GM06990 (cell line): ENCODE measurements at places on chromosomes 2 and 18.

DNA sequence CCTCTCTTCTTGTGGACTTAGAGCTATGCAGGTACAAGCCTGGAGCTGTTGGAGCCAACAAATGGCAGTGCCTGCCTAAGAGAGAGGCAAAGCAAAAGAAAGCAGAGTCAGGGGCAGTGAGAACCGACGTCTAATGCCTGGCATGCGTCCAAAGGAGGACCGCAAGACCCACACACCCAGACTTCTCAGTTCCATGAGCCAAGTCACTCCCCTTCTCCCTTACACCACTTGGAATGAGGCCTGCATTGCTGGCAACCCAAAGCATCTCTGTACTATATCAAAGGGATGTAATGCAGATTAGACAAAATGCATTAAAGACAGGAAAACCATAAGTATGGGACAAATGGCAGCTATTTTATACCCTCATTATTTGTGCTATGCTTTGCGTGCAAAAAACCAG, 49.9 kb upstream of the RNU4ATAC start:
- no peak for DNase-seq

DNA sequence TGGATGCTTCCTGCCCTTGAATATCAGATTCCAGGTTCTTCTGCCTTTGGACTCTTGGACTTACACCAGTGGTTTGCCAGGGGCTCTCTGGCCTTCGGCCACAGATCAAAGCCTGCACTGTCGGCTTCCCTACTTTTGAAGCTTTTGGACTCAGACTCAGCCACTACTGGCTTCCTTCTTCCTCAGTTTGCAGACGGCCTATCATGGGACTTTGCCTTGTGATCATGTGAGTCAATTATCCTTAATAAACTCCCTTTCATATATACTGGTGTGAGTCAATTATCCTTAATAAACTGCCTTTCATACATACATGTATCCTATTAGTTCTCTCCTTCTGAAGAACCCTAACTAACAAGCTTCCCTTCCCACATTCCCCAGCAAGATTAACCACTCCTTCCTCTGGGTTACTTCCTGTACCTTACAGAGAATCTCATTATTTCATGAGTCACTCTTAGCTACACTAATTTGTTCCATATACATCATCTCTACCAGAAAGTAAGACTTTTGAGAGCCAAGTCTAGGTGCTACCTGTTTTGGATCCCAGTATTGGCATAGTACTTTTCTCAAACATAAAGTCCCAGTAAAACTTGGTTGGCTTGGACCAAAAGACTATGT, 31.3 kb upstream of the LRATD1 start:
- no peak for DNase-seq

- DNase-seq, result no peak
These were observed 68.0 kb downstream of the SERPINB8 start for GRCh38 chr18:64037812-64038414.

GRCh38 chr18:9608728-9609127, 5.6 kb downstream of the PPP4R1 start:
- no peak for DNase-seq

DNA sequence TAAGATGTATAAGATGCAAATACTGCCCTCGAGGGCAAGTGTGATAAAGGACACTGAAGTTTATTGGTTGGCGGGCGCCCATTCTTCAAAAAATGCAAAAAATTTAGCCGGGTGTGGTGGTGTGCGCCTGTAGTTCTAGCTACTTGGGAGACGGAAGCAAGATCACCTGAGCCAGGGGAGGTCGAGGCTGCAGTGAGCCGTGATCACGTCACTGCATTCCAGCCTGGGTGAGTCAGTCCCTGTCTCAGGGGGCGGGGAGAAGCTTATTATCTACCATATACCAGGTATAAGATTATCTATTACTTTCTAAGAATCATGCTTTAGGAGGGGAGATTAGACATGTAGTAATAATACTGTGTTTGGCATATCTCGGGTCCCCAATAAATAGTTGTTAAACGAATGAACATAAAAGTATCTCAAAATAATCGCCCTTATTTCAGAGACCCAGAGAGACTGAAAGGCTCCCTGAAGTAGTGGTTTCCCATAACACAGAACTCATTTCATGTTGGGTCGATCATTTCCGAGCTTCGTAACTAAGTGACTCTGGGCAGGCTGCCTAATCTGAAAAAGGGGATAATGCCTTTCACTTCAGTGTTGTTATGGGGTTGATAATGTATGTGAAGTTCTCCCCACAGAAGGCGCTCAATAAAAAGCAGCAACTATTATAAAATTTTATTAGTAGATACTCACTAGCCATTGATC, 1.2 kb upstream of the SELENOI start:
- no peak for DNase-seq

DNA sequence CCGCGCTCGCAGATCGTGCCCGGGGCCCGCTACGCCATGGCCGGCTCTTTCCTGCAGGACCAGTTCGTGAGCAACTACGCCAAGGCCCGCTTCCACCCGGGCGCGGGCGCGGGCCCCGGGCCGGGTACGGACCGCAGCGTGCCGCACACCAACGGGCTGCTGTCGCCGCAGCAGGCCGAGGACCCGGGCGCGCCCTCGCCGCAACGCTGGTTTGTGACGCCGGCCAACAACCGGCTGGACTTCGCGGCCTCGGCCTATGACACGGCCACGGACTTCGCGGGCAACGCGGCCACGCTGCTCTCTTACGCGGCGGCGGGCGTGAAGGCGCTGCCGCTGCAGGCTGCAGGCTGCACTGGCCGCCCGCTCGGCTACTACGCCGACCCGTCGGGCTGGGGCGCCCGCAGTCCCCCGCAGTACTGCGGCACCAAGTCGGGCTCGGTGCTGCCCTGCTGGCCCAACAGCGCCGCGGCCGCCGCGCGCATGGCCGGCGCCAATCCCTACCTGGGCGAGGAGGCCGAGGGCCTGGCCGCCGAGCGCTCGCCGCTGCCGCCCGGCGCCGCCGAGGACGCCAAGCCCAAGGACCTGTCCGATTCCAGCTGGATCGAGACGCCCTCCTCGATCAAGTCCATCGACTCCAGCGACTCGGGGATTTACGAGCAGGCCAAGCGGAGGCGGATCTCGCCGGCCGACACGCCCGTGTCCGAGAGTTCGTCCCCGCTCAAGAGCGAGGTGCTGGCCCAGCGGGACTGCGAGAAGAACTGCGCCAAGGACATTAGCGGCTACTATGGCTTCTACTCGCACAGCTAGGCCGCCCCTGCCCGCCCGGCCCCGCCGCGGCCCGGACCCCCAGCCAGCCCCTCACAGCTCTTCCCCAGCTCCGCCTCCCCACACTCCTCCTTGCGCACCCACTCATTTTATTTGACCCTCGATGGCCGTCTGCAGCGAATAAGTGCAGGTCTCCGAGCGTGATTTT, 7.6 kb downstream of the TBR1 start:
- peak; percentile 17 for DNase-seq

GRCh38 chr2:192960945-192961344, 766.2 kb upstream of the TMEFF2 start:
- no peak for DNase-seq

DNA sequence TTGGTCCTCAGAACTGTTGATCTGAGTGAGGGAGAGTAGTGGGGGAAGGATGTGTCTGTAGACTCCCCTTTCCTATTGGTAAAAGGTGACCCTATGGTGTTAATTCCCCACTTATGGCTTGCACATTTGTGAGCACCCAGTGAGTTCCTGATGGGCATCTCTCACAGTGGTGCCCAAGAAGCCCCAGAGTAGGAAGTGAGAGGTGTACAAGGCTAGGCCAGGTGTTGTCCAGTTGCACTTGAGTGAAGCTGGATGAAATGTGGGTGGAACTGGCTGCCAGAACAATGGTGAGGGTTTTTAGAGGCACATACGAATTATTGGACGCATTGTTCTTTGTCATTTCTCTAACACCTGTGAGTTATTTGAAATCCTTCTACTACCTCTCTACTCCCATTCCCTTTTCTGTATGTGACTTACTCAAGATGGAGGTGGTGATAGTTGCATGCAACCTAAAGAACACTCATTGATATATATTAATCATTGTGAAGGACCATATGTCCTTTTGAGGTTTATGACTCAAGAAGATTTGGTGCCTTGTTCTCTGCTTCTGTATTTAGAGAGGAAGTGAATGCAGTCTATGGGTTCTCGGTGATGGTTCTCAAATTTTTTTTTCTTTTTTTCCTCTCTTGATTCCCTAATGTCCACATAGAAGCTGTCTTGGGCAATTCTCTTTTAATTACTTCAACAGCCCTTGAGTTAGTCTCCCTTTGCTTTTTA, 162.7 kb downstream of the FSHR start:
- DNase-seq, result no peak

DNA sequence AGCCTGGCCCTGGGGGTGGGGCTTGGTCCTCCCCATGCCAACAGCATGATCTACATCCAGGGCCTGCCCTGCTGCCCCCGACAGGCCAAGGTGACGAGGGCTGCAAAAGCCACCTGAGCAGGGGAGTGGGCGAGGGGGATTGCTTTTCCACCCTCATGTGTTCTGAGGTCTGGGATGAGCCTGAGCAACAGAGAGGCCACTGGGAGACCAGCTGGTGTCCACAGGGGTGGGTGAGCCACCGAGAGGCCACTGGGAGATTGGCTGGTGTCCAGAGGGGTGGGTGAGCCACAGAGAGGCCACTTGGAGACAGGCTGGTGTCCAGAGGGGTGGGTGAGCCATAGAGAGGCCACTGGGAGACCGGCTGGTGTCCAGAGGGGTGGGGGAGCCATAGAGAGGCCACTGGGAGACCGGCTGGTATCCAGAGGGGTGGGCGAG, 147.4 kb upstream of the GPC1 start:
- DNase-seq, result no peak

DNA sequence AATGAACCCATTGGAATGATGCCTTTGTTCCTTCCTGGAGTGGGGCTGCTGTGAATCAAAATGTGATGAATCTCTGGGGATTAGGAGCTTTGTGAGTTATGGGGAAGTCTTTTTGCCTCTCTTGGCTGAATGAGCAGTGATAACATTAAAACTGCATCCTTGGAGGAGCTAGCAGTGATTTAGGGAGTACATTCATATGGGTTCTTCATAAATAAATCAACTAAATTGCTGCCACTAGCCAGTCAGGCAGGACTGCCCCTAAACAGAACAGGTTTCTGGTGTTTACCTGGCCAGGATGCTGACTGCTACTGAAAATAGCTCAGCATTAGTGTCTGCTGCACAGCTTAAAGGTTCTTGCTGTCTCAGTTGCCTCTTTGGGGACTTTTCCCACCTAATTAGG, 244.5 kb upstream of the MEX3C start:
- DNase-seq, result no peak

- peak; percentile 41 for DNase-seq
These were observed 23.2 kb upstream of the ZNF516 start for GRCh38 chr18:76518123-76518859.

DNA sequence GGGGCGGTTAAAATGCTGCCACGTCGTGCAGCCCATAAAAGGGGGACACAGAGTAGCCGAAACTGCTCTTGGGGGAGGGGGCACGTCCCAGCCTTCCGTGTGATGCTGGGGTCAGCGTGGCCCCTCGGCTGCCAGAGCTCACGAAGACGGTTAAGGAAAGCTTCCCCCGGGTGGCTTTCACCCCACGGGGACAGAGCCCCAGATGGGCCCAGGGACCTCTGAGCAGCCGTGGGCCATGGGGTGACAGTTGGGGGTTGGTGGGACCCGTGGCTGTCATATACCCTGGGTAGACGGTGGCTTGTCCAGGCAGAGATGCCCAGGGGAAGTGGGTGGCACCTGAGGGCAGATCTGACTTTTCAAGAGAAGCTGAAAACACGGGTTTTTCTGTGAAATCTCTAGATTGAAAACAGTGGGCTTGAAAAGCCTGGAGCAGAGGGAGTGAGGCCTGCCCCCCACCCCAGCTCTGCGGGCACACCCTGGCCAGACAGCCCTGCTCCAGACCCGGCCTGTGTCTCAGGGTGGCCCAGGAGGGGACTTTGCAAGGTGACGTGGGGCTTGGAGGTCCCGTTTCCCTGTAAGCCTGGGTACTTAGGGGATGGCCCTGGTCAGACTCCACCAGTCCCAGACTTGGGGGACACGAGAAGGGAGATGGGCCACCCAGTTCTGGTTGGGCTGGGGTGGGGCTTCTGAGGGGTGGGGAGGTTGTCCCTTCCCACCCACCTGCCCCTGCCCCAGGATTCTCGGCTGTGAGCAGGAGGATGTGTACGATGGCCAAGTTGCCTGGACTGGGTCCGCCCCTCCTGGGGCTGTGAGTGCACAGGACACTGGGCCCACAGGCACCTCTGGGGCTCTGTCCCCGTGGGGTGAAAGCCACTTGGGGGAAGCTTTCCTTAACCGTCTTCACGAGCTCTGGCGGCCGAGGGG, 652 bp downstream of the NEU4 start:
- no peak for DNase-seq

DNA sequence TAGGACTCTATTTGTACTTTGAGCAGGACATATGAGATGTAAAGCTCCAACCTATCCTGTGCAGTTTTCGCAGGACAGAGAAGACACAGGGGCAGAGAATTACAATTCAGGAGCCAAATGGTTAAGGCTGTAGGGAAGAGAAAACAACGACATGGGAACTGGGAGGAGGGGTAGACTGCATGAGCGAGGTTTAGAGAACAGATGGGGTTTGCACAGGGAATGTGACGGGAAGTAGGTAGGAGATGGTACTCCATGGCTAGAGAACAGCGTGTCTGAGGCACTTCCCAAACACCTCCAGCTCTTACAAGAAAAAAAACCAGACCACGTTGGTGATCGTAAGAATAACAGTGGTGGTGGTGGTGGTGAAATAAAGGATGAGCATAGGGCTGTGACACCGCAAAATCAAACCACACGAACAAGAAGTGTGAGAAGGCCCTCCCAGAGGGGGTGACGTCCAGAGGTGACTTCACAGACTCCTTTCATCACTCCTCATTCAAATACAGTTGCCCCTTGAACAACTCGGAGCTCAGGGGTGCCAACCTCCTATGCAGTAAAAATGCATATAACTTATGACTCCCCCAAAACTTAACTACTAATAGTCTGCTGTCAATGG, 92.7 kb downstream of the FARSB start:
- DNase-seq, result no peak

DNA sequence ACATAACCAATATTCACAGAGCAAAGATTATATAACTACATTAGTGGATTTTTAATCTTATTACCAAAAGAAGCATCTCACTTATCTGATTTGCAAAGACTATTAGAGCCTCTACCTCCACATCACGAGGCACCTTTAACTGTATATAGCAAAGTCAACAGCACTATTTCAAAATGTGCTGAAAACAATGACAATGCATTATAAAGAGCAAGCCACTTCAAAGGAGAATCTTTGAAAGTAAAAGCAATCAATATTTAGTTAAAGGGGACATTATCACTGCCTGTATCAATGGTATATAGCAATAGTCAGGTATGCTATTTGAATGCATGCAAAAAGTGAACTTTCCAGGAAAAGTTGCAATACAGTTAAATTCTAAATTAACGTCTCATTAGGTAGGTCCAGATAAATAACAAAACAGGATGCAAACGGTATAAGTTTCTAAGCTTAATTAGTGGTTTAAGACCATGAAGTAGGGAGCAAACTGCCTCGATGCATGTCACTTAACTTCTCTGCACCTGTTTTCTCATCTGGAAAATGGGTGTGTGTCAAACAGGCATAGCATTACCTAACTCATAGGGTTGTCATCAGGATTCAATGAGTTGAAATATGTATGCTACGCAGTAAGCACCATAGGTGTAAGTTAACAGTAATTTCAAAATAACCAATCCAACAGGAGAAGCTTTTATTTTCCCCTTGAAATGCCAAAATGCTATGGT, 31.6 kb downstream of the ATL2 start:
- DNase-seq, result no peak

- no peak for DNase-seq
These were observed 21.5 kb upstream of the DSG3 start for GRCh38 chr18:31426021-31426420.
